CD4-positive, alpha-beta T cell treated with Interferon alpha-2 for 1 hour (primary cell): ENCODE measurements at places on chromosomes 1 and 21.

GRCh38 chr1:111483166-111483565 is 9.4 kb downstream of the C1orf162 start:
- no peak for DNase-seq

GRCh38 chr21:14288922-14289321 is 73.0 kb downstream of the RBM11 start:
- DNase-seq = no peak

- no peak for DNase-seq
These were observed 19.7 kb downstream of the BRINP2 start for GRCh38 chr1:177190308-177190970.

DNA sequence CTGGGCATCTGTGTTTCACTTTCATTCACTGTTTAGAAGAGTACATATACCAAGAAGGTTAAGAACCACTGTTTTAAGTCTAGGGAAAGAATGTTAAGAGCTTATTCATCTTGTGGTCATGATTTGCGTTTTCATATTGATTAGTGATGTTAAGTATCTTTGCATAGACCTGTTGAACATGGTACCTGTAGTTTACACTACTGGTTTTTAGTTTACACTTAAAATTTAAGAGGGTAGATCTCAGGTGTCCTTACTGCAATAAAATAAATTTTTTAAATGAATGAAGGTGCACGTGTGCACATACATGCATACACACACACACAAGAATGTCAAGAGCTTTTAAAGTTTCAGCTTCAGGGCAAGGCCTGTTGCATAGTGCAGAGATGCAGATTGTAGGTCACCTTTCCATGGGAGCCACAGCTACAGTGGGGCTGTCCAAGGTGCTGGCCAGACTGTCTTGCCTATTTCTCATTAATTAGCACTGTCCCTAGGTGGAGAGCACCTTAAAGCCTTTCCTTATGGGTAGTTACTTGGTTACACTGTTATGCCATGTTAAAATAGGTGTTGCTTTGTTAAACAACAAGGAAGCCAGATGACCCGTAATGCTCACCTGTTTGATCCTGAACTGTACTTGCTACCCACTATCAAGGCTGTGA is 543.0 kb upstream of the DAB1 start:
- no peak for DNase-seq

DNA sequence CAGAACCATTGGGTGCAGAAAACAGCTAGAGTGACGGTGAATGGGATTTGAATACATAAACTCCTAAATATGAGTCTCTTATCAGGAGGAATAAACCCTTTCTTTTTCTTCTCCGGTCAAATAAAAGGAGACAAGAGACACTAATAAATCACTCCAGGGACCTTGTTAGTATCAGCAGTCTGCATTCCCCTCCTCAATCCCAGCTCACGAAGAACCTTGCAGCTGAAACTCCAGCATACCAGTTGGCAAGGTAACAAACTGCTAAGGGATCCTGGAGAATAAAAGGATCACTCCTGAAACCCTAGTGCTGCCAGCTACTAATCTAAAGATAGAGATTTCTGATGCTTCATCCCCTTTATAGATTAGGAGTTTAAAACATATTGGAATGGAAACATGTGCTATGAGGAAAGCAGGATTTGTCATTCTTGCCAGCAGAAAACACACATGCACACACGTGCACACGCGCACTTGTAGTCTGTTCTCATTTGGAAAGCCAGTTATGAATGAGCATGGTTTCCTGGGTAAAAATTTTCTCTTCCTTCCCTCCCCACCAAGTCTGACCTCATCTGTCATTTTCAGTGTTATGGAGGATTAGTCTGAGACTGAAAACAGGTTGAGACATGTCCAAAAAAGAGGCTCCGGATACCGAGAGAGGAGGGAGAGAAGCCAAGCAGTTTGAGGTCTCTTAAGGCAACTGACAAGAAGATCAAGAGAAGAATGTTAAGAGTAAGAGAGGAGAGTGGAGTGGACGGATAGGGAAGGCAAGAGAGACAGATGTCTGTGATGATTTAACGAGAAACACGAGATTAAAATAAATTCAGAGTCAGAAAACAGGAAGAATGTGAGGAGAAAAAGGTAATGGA is 10.9 kb downstream of the IER5 start:
- DNase-seq = no peak

- DNase-seq = no peak
These were observed 6.5 kb downstream of the LRP8 start for GRCh38 chr1:53321366-53321765.

GRCh38 chr1:55926906-55927471 is 652.4 kb downstream of the PLPP3 start:
- DNase-seq = no peak

- no peak for DNase-seq
These were observed 59.5 kb downstream of the TRABD2B start for GRCh38 chr1:47937586-47938254.

DNA sequence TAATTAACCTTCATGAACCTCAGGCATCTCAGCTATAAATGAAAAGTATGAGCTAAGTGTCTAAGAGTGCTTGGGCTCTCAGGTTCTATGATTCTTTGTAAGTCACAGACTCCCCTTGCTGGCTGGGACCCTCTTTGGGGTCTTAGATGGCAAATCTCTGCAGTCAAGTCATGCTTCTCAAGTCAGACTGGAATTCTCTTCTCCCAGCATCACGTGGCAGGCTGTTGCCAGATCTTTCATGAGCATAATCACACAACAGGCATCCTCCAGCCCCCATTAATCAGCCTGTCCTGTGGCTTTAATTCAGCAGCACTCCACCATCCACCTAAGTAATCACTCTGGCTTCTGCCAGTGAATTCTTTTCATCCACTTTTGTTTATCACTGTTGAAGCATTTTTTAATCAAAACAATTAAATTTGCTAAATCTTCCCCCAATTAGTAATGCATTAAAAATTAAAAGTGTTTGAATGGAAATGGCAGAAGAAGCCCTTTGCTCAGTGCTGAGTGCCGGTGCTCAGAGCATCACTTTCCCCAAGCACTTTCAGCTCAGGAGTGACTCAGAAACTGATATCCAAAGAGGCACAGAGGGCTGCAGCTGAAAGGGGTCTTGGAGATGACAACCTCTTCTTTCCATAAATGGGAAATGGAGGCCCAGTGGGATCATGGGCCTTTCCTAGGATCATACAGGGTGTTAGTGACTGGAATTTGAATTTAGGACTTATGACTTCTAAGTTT is 50.2 kb downstream of the C8A start:
- no peak for DNase-seq

- DNase-seq = no peak
These were observed 23.2 kb downstream of the TNNT2 start for GRCh38 chr1:201354151-201354900.

- no peak for DNase-seq
These were observed 1.2 kb upstream of the LPGAT1 start for GRCh38 chr1:211831558-211832323.

DNA sequence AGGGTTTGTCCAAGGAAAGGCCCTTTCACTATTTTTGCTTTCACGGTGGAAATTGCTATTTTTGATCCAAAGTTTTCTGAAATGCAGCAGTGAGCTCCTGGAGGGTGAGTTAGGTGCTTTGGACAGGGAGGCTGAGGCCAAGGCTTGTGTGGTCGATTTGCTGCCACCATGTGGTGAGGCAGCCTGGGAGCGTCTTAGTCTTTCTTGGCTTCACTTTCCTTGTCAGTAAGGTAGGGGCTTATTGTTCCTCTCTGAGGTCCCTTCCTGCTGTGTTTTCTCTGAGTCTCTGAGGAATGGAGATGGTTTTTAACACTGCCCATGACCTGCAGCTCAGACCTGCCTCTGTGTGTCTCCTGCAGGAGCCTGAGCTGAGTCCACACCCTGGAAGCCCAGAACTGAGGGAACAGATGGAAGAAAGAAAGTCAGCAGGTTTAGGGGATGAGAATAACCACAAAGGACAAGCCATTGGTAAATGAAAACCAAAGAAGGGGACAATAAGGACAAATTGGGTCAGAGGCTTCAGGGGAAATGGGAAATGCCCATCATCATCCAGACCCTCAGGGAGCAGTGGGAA is 20.1 kb upstream of the S100A10 start:
- peak; percentile 50 for DNase-seq

DNA sequence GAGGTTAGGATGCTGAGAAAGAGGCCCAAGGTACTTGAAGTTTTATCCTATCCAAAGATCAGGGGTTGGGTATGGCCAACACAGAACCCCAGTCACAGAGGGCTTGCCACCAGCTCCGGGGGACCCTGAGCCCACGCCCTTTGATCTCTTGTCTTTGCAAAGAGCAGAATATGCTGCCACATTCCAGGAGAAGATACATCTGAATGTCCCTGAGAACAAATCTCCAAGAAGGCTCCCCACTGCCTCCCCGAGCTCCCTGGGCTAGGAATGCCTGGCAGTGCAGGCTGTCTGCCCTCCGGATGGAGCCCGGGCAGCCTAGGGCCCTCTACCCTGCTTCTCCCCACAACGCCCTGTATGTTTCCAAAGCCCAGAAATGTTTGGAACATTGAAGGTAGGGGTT is 49.2 kb downstream of the AJAP1 start:
- no peak for DNase-seq

- no peak for DNase-seq
These were observed 67.6 kb downstream of the PLPP3 start for GRCh38 chr1:56511766-56512165.

DNA sequence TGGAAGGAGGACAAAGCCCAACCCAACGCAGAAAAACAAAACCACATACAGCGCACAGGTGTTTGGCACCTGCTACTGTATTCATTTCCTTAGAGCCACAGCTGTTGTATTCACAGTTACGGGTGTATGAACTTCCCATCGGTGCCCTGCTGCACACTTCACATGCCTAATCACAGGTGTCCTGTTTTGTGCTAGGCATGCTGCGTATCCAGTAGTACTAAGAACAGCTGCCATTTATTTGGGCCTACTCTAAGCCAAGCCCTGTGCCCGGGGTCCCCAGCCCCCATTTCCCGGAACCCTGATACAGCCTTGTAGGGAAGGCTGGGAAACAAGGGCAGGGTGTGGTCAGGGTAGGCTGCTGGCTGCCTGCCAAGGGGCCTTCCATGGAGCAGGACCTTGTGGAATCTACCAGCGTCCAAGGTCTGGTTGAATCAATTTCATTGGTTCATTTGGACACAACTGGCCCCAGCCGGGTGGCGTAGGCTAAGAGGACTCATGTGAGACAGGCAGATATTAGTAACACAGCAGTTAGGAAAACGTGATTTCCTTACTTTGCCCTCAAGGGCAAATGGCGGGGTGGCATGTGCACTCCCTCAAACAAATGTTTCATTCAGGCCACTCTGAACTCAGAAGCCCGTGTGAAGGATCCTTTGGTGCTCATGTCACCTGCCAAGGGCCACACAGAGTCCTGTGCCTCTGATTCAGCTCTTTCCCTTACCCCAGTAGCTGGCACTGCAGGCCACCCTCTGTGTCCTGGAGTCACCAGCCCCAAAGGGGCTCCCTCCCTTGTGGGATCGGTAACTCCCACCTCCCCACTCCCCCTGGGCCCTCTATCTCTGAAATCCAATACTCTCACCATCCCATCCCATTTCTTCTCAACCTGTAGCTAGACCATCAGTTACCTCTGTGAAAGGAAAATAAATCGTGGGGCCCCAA is 986 bp upstream of the RNF186 start:
- no peak for DNase-seq

- DNase-seq = no peak
These were observed 354.9 kb downstream of the DPYD start for GRCh38 chr1:97565886-97566285.

DNA sequence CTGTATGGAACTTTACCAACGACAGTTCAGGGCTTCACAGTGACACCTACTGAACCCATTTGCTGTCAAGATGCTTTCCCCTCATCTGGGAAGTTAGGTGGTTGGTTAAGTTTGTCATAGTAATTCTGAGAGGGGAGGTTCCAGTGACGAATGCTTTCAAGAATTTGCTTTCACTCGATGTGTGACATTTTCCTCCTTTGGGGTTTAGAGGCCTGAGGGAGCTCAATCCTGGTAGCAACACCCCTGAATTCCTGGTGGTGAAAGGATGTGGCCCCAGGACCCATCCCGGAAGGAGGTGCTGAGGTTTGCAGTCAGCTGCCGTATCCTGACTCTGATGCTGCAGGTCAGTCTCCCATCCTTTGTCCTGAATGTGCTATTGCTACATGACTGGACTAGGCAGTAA is 2.8 kb downstream of the PIGV start:
- no peak for DNase-seq

DNA sequence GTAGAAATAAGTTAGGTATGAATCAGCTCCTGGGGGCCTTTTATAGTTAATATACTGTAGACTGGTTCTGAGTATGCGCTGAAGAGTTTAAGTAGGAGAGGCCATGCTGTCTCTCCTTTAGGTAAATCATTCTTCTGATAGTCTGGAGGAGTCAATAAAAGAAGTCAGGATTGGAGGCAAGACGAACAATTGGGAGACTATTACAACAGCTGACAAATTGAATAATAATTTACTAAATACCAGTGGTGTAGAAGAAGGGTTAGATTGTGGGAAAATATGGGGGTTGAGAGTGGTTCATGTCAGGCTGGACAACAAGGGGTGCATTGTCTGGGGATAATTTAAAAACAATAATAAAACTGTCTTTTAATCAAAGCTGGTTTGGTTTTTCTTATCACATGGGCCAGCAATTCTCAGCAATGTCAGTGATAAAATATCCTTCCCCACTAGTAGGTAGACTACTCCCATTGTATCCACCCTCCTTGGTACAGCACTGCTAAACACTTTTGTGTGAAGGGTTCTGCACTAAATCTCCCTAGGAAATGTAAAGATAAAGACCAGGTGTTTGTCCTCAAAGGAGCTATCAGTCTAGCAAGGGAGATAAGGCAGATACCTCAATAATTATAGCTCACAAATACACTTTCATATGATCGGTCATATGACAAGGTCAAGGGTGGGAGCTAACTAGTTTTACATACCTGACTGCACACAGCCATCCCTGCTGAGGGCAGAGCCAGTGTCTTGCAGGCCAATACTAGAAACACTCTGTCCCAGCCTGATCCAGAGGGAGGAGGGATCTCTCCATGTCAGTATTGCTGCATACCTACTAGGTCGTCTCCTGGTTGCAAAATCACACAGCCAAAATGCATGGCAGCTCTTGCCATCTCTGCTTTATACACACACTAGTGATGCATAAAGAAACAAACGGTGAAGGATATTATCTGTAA is 299.7 kb downstream of the VAV3 start:
- DNase-seq = no peak
